ENCODE measurements at places on chromosomes 4 and X.

GRCh38 chr4:41360921-41361793, 104.4 kb downstream of the UCHL1 start:
- no peak for DNase-seq

- no peak for DNase-seq
Measured at GRCh38 chrX:46256875-46257274, 288.3 kb downstream of the ZNF674 start.

- DNase-seq, result no peak
Measured at GRCh38 chrX:135481696-135482179, 38.7 kb upstream of the INTS6L start.

- DNase-seq, result no peak
Measured at GRCh38 chr4:106583567-106583966, 215.0 kb upstream of the GIMD1 start.

DNA sequence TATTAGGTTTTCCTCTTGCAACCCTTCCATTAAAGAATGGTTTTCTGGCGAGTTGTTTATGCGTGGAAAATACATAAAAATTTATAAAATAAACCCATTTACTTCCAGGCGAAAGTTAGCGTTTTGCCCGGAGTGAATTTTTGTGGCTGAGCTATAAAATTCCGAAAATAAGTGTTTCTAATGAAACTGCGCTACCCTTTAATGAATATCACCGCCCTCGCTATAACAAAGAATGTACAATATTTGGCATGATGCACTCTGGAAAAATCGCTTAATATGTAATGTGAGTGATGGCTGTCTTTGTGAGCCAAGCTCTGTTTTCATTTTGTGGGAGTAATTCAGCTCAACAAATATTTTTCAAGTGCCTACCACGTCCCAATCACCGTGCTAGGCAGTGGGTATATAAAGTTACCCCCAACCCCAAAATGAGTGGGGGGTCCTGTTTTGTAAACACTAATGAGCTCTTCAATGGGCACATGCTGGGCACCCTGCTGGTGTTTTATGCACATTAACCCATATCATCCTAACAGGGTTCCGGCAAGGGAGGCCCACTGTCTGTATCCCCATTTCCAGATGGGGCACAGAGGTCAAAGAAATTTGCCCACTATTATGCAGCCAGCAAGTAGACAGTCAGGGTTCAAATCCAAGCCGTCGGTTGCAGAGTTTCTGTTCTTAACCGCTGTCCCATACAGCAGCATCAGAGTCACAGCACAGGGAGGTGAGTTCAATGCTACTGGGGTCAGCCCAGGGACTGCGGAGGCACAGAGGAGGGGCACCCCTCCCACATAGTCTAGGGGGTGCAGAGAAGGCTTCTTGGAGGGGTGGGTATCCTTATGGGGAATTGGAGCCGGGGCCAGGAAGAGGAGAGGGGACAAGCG, 65.7 kb upstream of the STX18 start:
- DNase-seq, result no peak

DNA sequence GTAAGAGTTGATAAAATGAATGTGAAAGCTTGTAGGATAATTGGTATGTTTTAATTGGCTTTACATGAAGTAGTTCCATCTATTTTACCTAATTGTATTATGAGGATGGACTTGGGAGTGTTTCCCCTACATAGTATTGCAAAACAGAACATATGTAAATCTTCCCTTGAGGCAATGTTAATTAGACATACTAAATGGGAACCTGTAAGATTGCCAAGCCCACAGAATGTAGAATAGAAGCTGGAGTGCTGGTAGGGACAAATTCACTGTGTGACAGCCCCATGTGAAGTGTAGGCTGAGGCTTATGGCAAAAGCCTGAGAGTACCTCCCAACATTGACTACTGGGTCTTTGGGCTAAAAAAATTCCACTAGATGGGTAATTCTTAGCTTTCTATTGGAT, 615.0 kb upstream of the AMOT start:
- no peak for DNase-seq

DNA sequence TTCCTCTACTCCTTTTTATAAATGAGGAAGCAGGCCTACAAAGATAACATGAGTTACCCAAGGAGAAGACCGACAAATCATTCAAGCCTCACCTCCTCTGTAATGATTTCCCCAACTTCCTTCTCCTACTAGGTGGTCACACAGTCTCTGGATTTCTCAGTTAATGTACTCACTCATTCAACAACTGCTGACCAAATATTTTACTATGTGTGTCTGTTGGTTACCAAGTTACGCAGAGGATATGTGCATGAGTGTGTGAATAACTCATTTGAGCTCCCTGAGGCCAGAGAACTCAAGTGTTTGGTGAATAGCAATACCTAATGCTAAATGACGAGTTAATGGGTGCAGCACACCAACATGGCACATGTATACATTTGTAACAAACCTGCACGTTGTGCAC, 10.4 kb downstream of the CASK start:
- no peak for DNase-seq

DNA sequence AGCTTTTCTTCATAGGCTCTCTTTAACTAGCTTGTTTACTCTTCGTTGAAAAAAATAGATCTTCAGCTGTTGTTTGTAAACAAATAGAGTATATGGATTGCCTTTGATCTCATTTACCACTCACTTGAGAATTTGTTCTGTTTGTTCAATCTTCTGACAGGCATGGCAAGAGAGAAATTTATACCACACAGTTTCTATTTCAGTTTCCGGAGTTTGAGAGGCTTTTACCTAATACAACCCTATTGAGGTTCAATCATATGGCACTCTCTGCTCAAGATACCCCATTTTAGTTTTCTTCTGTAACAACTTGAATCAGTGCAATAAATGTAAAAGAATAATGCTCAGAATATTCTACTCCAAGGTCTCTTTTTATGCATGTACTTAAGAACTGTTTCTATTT, 148.0 kb downstream of the EMCN start:
- no peak for DNase-seq

- DNase-seq, result no peak
Measured at GRCh38 chr4:85942107-85942506, 417.7 kb downstream of the MAPK10 start.

GRCh38 chrX:16981980-16982379, 35.5 kb downstream of the REPS2 start:
- no peak for DNase-seq

- no peak for DNase-seq
Measured at GRCh38 chr4:66182636-66183035, 512.3 kb upstream of the EPHA5 start.

- no peak for DNase-seq
Measured at GRCh38 chr4:10590896-10591295, 93.7 kb downstream of the CLNK start.

DNA sequence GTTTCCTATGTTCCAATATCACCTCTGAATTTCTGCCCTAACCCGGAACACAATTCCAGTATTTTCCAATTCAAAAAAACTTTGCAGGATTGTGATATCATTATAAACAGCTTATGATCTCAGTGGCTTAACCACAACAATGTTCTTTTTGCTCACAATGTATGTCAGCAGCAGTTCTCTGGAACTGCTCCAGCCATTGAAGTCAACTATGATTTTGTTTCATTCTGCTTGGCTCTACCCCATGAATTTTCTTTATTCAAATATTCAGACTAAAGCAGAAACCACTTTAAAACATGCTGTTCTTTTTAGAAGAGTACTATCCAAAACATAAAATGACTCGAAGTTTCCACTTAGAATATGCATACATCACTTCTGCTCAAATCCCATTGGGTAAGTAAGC, 1611.1 kb downstream of the ARAP2 start:
- no peak for DNase-seq

DNA sequence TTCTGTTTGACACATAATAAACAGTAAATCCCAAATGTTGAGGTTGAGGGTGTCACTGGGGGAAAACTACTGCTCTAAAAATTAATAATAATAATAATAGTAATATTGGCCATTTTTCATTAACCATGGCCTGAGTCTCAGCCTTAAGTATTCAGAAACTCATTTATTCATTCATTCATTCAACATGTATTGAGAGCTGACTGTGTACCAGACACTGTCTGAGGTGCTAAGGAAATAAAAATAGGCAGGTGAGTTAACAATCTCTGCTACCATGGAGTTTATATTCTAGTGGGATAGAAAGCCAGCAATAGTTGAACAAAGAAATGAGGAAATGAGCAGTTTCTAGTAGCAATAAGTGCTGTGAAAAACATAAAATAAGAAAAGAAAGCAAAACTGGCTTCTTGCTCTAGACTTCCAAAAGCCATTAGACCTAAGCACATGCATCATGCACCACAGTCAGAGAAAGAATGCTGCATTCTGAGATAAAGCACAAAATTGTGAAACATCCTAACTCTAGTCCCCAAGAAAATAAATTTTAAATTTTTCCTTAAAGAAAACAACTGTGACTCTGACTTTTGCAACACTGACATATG, 278.7 kb downstream of the RCHY1 start:
- DNase-seq, result no peak

- DNase-seq, result no peak
Measured at GRCh38 chr4:2588259-2588658, 51.8 kb downstream of the FAM193A start.

DNA sequence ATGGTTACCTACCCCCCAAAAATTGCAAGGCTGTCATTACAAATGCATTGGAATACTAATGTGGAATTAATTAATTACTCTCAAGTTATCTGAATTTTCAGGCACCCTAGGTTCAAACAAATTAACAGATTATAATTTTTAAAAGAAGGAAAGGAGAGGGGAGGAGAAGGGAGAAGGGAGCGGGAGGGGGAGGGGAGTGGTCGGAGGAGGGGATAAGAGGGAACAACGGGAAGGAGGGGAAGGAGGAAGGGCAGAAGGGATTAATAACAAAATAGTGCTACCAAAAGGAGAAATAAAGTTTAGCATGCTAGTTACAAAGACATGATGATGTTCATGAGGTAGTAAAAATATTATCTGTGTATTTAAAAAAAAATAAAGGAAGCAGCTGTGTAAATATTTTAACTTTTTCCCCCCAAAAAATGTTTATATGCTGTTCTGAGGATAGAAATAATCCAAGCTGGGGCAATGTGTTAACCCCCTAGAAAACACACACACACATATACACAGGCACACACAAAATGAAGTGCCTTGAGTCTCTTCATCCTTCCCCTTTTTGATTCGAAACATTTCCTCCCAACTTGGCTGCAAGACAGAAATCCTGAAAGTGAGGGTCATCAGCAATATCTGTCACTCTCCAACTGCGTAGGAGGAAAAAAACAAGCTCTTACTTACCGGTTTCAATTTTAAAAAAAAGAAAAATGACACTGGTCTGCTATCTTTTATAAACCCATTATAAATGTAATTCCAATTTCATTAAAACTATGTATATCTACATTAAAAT, 58.8 kb downstream of the PPP3CA start:
- no peak for DNase-seq

- DNase-seq, result no peak
Measured at GRCh38 chr4:174157106-174157607, 126.3 kb downstream of the FBXO8 start.

- no peak for DNase-seq
Measured at GRCh38 chrX:22122510-22122909, 90.4 kb downstream of the PHEX start.

DNA sequence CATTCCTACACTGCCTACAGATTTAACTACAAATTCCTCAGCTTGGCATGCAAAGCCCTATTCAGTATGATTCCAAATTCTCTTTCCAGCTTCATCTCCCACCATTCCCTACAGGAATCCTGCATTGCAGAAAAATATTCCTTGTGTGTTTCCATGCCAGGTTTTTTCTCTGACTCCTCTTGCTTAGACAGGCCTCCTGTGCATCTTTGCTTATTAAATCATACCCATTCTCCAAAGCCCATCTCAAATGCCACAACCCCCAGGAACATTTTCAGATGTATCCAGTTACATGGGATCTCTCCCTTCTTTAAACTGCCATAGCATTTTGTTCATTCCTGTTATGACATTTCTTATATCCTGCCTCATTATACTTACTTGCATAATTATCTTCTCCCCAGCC, 106.4 kb upstream of the GRIA3 start:
- DNase-seq, result no peak

DNA sequence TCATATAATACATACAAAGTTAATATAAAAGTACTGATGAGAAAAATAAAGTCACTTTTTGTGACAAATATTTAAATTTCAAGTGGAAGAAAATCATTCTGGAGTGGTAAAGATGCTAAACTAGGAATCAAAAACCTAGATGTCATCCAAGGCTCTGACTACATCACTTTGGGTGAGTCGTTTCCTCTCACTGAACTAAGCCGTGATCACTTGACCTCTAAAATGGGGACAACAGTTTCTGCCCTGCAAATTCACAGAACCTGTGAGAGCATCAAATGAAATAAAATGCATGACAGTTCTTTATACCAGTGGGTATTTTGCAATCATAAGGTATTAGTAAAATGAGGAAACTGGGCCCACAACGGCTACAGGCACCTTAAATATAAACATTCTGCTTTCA, 63.8 kb downstream of the PRDM5 start:
- DNase-seq, result no peak

DNA sequence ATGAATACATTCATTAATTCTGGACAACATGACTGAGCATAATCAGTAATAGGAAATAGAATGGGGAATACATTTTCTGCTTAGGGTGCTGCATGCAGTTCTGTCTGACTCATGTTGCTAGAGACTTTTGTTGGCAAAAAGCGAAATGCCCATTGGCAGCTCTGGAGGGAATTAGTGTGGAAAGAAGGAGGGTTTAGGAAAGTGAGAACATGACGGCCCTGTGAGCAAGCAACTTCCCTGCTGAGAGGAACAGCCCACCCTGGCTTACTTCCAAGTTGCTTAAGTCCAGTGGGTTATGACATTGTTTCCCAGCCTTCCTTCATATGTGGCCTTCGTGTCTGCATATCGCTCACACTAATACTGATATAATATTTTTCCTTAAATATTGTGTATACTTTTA, 13.8 kb downstream of the MAD2L1 start:
- no peak for DNase-seq

DNA sequence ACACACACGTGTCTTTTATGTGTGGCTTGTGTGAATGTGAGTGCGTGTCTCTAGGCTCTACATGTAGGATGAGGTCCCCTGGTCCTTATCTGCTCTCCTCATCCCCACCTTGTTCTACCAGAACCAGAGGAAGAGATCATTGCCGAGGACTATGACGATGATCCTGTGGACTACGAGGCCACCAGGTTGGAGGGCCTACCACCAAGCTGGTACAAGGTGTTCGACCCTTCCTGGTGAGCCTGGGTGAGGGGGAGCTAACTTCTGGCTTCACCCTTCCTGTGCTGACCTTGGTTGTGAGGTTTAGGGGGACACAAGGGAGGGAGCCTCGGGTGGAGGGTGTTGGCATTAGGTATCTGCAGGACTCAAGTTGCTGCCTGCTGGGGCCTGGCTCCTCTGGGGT, 3.3 kb downstream of the PQBP1 start:
- no peak for DNase-seq

DNA sequence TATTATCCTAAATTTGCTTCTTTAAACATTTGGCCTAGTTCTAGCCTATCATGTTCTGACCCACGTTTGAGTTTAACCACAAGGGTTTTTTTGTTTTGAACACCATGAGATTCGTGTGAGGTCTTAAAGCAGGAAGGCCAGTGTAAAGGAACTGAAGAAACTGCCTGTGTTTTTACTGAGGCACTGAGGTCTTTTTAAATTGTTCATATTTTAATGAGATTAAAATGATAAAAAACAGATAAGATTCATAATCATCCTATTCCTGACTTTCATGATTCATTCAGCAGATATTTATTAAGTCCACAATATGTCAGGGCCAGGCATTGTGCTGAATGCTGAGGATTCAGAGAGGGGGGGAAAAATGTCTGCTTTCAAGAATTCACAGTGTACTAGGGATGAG, 3.2 kb downstream of the RPS6KA3 start:
- DNase-seq, result no peak
